ENCODE measurements at places on chromosomes 2 and 18.

GRCh38 chr2:101204400-101205115, 48.1 kb upstream of the CNOT11 start:
- H3K27me3 ChIP-seq, result no peaks in the 10 kb centered on the region
- H3K36me3 ChIP-seq, result no peaks in the 10 kb centered on the region
- H3K4me1 ChIP-seq, result no peaks in the 10 kb centered on the region
- H3K4me3 ChIP-seq, result no peak overlapping the region
- DNase-seq, result peak; percentile 18

GRCh38 chr2:203894262-203894661, 26.7 kb downstream of the CTLA4 start:
- H3K4me1 ChIP-seq, result no peaks in the 10 kb centered on the region
- DNase-seq, result no peak
- H3K4me3 ChIP-seq, result no peak overlapping the region
- no peaks in the 10 kb centered on the region for H3K36me3 ChIP-seq

GRCh38 chr2:138994502-138994901, 214.3 kb upstream of the NXPH2 start:
- H3K4me3 ChIP-seq, result no peak overlapping the region
- peaks cover 5% of the 10 kb centered on the region for H3K4me1 ChIP-seq
- no peak overlapping the region for H3K27ac ChIP-seq
- H3K27me3 ChIP-seq, result no peaks in the 10 kb centered on the region
- DNase-seq, result no peak
- H3K36me3 ChIP-seq, result no peaks in the 10 kb centered on the region

- H3K4me1 ChIP-seq, result peaks cover 13% of the 10 kb centered on the region
- no peaks in the 10 kb centered on the region for H3K27me3 ChIP-seq
- H3K36me3 ChIP-seq, result peaks cover 9% of the 10 kb centered on the region
- no peak overlapping the region for H3K27ac ChIP-seq
- DNase-seq, result no peak
Observed at GRCh38 chr2:221533299-221533698, 38.8 kb downstream of the EPHA4 start.

- H3K36me3 ChIP-seq, result no peaks in the 10 kb centered on the region
- H3K27me3 ChIP-seq, result no peaks in the 10 kb centered on the region
- no peak for DNase-seq
- H3K27ac ChIP-seq, result no peak overlapping the region
- H3K4me1 ChIP-seq, result no peaks in the 10 kb centered on the region
Observed at GRCh38 chr18:25533218-25533617, 181.3 kb upstream of the ZNF521 start.

- peak; percentile 22 for DNase-seq
- H3K4me1 ChIP-seq, result peaks cover 1% of the 10 kb centered on the region
- H3K4me3 ChIP-seq, result no peak overlapping the region
- no peaks in the 10 kb centered on the region for H3K36me3 ChIP-seq
Observed at GRCh38 chr2:201913201-201913600, 106.9 kb downstream of the CDK15 start.

Measured in mesenchymal stem cell (in vitro differentiated cells and primary cell).